Cardiac septum (tissue), 1 donor: ENCODE measurements at places on chromosomes 2 and 18. TPM values are rescaled to one million over a fixed set of nuclear protein-coding genes. Genes with fewer than 3 reads are reported as not detected.

The CRYGC gene
- not detected for total RNA-seq

The COA5 gene
- 28.3 TPM for total RNA-seq

DNA sequence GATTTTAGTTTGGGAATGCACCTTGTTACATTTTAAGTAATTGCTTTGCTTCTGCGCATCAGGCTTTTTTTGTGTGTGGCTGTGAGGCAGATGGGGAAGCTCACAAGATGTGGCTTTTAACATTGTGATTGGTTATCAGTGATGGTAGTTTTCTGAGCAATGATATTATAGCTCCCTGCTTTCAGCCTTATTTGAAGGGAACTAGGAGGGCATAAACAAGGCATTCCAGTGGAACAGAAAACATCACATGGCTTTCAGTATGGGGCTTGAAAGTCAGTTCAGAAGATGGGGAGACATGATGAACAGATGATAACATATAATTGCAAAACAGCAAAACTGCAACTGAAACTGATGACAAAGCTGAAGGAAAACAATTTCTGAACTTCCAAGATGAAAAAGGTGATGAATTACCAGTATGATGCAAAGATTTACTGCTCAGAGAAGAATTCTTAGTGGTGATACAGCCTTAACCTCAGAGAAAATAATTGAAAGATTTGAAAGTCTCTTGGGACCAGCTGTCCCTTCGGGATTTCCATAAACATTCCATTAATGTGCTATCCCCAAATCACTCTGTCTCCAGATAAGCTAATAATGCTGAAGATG is 439.7 kb downstream of the RND3 start:
- no peak for DNase-seq

- DNase-seq, result no peak
These were observed 540.6 kb upstream of the GCFC2 start for GRCh38 chr2:76251342-76251741.

DNA sequence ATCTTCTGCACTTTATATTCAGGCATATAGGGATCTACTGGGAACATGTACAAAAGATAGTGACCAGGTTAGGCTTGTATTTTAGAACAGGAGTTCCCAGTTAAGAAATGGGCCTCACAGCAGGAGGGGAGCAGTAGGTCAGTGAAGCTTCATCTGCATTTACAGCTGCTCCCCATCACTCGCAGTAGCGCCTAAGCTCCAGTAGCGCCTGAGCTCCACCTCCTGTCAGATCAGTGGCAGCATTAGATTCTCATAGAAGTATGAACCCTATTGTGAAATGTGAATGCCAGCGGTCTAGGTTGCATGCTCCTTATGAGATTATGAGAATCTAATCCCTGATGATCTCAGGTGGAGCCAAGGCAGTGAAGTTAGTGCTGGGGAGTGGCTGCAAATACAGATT is 224.4 kb upstream of the CYRIA start:
- no peak for DNase-seq

GRCh38 chr18:43279015-43279744 is 1.9 kb upstream of the SYT4 start:
- DNase-seq, result no peak

GRCh38 chr2:113282747-113283533 is 4.2 kb upstream of the PAX8 start:
- no peak for DNase-seq

- peak; percentile 33 for DNase-seq
These were observed 6.7 kb downstream of the SLC66A2 start for GRCh38 chr18:79944746-79945117.

DNA sequence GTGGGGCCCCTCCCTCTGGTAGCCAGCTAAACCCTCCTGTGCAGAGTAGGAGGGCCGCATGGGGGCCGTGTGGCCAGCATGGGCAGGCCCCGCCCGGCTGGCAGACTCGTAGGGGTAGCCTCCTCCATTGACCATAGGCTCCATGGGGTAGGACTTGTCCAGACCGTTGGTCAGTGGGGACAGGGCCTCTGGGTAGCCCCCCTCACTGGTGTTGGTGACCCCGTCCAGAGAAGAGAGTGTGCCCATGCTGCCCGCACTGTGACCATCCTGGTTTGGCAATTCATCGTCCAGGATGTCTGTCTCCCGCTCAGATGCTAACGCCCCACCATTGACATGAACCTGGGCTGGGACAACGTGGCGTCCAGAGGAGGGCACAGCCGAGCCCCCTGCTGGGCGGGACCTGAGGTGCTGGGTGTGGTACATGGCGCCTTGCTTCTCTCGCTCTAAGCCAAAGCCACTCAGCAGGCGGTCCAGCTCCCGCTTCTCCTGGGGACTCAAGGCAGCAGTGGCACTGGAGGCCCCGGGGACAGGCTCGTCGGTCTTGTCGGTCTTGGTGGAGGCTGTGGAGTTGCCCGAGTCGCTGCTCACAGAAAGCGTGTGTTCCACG is 154.3 kb downstream of the TNS1 start:
- no peak for DNase-seq
